ENCODE measurements at places on chromosomes 1 and 21.

DNA sequence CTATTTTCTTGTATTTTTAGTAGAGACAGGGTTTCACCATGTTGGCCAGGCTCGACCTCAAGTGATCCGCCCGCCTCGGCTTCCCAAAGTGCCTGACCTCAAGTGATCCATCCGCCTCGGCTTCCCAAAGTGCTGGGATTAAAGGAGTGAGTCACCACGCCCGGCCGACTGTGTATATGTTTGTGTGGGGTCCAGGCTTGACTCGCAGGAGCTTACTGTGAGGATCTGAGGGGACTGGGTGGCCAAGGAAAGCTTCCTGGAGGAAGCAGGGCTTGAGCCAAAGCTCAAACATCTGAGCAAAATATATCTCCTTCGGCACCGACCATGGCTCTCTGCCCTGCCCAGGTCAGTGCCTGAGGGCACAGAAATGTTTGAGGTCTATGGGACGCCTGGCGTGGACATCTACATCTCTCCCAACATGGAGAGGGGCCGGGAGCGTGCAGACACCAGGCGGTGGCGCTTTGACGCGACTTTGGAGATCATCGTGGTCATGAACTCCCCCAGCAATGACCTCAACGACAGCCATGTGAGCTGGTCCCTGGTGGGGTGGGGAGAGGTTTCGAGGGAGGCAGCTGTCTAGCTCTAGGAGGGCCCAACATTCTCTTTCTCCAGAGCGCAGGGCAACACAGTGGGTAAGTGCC is 10.5 kb downstream of the PADI3 start:
- no peak for DNase-seq

DNA sequence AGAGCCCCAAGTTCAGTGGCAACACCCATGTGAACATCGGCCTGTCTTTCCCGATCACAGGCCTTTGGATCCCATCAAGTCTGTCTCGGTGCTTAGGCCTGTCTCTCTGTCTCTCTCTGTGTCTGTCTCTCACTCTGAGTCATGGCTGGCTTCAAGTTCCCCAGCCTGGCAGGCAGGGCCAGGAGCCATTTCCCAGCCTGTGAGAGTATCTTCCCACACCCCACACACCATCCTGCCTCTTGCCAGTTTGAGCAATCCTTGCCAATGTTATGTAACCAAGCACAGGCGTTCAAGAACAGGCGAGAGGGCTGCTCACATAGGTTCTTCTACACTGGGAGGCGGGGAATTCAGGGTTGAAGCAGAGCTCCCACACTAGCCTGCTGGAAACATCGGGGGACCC is 70.0 kb upstream of the TMEM51 start:
- DNase-seq: no peak

DNA sequence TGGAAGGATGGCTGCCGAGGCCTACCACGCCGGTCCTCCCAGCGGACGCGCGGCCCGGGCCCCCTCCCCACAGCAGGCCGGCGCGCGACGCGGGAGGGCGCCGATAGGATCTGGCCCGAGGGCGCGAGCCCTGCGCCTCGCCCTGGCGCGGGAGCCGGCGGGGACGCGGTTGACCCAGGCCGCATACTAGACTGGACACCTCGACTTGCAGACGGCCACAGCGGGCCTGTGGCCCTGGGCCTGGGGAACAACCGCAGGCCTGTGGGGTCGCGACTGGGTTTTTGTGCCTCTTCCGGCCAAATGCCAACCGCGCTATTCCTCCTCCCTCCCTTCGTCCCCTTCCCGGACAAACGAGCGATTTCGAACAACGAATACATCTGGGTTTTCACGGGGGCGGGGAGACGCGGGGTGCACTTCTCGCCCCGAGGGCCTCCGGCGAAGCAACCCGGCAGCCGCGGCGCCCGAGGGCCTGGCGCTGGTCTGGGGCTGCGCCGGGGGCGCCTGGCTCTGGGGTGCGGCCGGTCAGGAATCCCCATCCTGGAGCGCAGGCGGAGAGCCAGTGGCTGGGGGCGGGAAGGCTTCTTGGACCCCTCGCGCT is 2.4 kb downstream of the NHLH2 start:
- DNase-seq: no peak

DNA sequence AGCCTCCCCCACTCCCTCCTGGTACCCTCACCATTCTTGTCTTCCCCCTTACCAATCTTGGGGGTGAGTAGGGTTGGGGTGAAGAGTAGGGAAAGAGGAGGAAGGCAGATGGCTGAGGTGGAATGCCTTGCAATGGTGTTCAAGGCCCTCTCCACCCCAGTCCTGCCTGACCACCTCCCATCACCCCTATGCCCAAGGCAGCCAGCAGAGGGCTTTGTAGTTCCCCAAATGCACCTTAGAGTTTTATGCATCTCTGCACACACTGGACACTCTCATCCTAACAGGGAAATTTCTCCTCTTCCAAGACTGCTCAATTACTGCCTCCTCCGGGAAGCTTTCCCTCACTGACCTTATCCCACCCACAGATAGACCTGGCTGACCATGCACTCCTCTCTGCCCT is 15.4 kb downstream of the KIF17 start:
- no peak for DNase-seq
